CD4-positive, alpha-beta T cell treated with Interleukin-10 for 1 hour (primary cell): ENCODE measurements at places on chromosomes 4 and X.

DNA sequence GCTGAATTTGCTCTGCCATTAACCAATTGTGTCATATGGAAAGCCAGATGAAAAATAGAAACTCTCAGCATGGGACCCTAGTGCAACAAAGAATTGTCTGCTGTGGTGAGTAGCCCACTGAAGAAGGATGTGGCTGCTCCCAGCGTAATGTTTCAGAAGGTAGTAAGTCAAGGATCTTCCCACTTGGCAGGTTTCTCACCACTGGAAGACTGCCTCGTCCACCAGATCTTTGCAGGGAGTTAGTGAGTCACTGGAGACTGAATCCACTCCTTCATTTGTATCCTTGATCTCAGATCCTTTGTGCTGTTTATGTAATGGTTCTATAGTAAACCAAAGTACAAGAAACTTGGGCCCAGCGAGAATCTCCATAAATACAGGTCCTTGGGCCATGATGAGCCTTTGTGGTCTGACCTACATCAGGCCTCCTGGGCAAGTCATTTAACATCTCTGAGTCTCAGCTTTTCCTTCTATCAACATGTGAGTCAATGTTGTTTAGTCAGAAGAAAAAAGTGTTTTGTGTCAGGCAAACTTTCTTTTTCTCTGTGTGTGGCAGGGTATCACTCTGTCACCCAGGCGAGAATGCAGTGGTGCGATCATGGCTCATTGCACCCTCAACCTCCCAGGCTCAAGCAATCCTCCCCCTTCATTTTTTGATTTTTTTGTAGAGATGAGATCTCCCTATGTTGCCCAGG, 78.0 kb upstream of the CCDC160 start:
- DNase-seq: no peak

DNA sequence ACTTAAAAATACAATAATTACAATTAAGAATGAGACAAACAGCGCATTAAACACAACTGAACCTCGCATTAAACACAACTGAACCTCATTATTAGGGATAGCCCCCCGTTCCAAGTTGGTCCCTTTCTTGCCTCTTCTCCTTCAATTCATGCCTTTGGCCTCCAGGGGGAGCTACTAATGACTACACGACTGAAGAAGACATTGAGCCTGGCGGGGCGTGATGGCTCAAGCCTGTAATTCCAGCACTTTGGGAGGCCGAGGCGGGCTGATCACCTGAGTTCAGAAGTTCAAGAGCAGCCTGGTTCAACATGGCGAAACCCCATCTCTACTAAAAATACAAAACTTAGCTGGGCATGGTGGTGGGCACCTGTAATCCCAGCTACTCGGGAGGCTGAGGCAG, 56.4 kb upstream of the NWD2 start:
- DNase-seq: no peak

DNA sequence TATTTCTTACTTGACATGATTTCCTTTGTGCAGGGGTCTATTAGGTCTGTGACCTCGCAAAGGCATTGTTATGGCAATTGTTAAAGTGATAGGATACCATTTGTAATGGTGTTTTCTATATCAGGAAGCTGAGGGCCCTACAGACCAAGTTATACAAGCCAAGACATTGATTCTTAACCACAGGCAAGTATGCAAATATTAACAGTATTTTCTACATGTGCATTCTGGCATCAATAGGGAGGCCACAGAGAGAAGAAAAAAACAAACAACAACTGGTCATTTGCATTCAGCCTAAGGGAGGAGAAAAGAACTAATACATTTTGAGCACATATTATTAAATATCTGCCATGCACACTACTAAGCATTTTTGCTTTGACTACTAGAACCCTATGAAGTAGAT, 28.5 kb downstream of the GBA3 start:
- DNase-seq: no peak

GRCh38 chrX:39631276-39632229, 466.2 kb downstream of the BCOR start:
- DNase-seq: no peak

GRCh38 chr4:60962286-60962685, 237.8 kb upstream of the ADGRL3 start:
- DNase-seq: no peak

DNA sequence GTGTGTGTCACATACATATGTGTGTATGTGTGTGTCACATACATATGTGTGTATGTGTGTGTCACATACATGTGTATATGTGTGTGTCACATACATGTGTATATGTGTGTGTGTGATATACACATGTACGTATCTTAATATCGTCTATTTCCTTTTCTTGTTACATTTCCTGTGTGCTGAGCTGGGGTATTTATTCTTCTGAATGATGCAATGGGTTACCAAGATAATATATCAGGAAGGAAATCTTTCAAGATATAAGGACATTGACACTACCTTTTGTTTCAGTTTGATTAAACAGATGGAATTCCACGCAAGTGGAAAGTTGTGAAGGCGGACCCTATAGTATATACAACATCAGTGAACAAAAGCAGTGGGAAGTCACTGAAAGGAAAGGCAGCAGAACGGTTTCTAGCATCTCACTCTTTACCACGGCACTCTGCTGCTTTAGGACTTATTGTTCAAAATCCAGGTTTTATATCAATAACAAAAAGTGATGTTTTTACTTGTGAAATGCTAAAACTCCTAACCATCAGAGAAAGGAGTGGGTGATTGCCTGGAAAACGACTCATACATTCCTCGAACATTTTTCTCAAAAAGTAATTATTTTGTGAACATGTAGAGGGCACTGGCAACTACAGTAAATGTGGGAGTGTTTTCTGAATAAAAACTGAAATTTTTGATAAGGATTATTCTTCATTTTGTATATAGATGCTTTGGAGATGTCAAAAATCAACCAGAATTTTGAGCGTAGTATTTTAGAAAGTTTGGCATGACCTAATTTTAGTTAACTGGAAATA, 43.1 kb upstream of the IL21 start:
- DNase-seq: no peak

- peak; percentile 54 for DNase-seq
These were observed 62.7 kb downstream of the GAB1 start for GRCh38 chr4:143399113-143399949.

DNA sequence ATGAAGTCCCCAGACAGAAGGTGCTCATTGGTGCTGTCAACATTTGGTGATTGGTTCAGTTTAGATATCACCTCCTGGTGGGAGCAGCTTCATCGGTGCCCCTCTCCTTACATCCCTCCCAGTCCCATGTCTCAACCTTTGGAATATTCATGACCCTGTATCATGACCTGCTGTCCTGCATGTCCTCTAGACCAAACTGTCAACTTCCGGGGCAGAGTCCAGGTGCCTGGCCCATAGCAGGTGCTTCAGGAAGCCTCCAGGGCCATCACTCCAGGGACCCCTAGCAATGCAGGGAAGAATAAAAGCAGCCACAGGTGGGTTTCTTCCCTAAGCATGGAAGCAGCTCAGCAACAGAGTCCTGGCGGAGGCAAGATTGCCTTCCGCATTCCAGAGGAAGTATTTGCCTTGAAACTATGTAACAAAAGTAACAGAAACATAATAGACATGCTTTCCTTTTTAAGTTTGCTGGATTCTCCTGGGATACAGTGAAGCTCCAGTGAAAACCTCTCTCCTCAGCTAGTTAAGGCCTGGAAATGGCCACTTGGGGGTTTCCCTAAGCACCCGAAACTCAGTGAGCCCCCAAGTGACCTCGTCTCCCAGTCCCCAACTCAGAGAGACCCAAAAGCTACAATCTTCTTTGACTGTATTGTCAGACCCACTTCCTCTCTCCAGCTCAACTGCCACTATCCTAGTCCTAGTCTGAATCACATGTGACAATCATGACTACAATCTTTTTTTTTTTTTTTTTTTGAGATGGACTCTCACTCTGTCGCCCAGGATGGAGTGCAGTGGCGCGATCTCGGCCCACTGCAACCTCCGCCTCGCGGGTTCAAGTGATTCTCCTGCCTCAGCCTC, 1.3 kb upstream of the ATP6AP1 start:
- DNase-seq: no peak

DNA sequence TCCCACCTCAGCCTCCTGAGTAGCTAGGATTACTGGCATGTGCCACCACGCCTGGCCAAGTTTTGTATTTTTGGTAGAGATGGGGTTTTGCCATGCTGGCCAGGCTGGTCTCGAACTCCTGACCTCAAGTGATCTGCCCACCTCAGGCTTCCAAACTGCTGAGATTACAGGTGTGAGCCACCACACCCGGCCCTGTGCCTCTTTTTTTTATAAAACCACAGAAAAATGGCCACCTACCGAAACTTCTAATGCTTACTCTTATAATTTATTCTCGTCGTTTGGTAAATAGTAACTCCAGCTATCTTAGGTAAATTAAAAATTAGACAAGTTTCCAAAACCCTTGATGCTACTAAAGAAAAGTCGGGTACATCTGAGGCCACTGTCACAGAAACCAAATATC, 54.4 kb downstream of the IRF2 start:
- DNase-seq: peak; percentile 25

GRCh38 chr4:150647008-150647407, 65.1 kb downstream of the MAB21L2 start:
- no peak for DNase-seq

- no peak for DNase-seq
These were observed 80.3 kb downstream of the LNX1 start for GRCh38 chr4:53511014-53511413.

DNA sequence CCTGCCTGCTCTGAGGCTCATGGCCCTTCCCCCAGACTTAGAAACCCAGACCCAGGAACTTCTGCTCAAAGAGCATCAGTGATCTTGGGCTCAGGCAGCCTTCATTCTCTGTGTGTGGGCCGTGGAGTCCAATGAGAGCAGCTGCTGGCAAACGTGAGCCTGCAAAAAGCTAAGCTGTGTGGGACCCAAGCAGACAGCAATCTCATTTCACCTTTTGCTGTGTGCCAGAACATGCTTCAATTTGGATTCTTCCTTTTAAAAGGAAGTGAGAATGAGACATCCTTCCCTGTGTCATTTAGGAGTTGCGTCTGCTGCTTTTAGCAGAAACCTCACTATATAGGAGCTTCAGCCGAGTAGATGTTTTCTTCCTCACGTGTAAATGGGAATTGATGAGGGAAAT, 238.5 kb downstream of the EVC2 start:
- no peak for DNase-seq

DNA sequence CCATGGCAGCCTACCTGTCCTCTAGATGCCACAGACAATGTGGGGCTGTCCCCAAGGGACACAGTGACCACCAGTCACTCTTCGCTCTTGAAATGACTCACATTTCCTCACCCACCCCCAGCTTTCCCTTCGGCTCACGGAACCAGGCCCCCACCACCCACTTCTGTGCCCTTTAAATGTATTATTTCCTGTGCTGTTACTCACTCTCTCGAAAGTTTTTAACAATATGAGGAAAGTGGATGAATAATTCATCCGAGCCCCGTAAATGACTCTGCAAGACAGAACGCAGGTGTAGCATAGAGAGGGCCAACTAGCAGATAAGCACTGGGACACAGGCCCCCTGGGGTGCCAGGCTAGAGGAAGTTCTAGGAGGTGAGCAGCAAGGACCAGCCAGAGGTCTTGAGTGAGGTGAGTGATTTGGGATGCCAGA, 179.5 kb upstream of the TBL1X start:
- no peak for DNase-seq

DNA sequence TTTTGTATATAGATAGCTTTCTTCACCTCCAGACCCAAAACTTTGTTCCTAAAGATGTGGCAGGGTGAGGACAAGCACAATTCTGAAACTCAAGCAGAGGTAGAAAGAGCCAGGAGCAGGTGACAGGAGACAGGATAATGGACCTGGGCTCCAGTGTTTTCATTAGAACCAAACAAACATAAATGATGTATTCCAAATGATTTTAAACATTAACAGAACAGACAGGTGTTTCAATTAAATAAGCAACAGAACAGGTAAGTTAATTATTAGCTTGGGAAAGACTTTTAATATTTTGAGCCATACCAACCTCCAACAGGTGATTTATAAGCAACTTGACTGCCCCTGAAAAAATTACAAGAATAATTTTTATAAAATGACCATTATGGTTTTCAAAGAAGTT, 459.4 kb upstream of the LCORL start:
- DNase-seq: no peak

DNA sequence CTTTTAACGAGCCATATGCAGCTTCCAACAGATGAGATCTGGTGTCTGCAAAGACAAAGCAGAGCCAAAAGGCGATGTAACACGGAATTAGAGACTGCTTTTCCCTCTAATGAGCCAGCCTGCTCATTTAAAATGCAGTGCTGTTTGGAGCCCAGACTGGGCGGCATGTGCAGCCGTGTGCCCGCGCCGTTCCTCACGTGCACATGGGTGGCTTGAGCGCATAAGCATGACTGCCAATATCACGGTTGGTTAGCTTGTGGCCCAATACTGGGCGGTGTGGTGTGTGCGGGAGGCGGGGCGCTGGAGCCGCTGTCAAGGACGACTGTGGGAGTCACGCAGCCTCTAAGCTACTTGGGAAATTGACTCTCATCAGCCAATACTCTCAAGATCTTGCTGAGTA, 87.0 kb upstream of the SCOC start:
- DNase-seq: no peak

- no peak for DNase-seq
These were observed 91.5 kb upstream of the DHRSX start for GRCh38 chrX:2592279-2592678.

DNA sequence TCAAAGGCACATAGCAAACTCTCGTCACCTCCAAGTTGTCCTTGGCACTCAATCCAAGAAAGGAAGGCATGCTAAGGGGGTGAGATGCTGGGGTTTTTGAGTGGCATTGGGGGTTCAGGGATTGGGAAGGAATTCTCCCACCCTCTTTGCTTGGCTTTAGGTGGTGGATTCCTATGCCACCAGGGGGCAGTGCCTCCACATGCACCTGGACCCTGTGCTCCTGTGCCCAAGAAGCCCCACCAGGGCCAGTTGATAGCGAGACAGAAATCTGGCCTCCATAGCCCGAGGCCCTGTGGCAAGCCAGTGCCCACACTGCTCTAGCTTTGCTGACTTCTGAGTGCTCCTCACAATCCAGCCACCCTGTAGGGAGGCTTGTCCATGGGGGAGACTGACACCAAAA, 2.0 kb upstream of the FATE1 start:
- no peak for DNase-seq

- DNase-seq: no peak
These were observed 143.8 kb downstream of the ACTRT1 start for GRCh38 chrX:127908384-127908783.

DNA sequence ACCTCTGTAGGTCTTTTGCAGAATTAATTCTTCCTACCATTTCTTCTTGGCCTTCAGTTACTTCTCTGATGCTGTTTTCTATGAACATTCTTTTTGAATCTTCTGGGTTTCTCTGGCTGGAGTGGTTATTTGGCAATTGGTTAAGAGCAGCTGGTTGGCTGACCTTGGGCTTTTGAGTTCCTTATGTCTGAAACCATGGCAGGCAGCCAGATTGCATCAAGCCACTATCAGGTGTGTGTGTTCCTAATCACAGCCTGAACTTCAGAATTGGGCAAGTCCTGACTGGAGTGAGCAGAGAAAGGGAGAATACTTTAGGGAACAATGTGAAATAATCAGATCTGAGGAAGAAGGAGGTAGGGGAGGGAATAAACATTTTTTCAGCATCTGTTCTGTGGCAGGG, 90.2 kb downstream of the ARHGAP10 start:
- DNase-seq: no peak

- no peak for DNase-seq
These were observed 102.6 kb downstream of the FHDC1 start for GRCh38 chr4:153038623-153039311.

GRCh38 chrX:131216828-131217227, 72.3 kb downstream of the IGSF1 start:
- DNase-seq: no peak
